ENCODE measurements at places on chromosomes 2 and 18. TPM values are rescaled to one million over a fixed set of nuclear protein-coding genes. Genes with fewer than 3 reads are reported as not detected.

- no peak for DNase-seq
Measured at GRCh38 chr2:162888652-162889051, 50.1 kb upstream of the KCNH7 start.

The GKN2 gene
- total RNA-seq: not detected

GRCh38 chr2:171430516-171431410 is 3.0 kb downstream of the METTL8 start:
- DNase-seq: no peak

- peak; percentile 83 for DNase-seq
Measured at GRCh38 chr2:231931481-231931915, 5.3 kb upstream of the NPPC start.

The ATP6V1C2 gene
- 134 TPM for total RNA-seq

GRCh38 chr18:75005626-75006025 is 203.3 kb downstream of the PTGR3 start:
- no peak for DNase-seq

GRCh38 chr2:130834931-130835765 is 1.6 kb upstream of the ARHGEF4 start:
- no peak for DNase-seq

GRCh38 chr18:67770520-67770919 is 254.0 kb upstream of the DSEL start:
- DNase-seq: no peak

- no peak for DNase-seq
Measured at GRCh38 chr2:38185012-38185491, 109.1 kb upstream of the CYP1B1 start.

The TMEM131 gene
- 35.4 TPM for total RNA-seq

DNA sequence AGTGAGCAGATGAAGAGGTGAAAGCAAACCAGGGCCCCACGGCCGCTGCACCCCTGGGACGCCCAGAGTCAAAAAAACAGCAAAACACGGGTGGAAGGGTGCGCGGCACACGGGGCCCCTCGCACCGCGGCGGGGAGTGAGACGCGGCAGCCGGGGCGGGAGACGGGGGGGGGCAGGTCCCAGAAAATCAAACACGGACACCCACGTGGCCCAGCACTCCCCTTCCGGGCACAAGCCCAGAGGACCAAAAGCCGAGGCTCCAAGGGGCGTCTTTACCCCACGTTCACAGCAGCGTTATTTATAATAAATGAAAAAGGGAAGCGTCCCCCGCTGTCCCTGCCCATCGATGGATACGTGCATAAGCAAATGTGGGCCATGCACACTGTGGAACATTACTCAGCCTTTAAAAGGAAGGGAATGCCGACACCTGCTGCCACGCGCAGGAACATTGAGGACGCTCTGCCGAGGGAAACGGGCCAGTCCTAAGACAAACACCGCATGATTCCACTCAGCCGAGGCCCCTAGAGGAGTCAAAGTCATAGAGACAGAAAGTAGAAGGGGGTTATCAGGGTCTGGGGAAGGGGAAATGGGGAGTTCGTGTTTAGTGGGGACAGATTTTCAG is 677 bp upstream of the COPS9 start:
- DNase-seq: no peak

DNA sequence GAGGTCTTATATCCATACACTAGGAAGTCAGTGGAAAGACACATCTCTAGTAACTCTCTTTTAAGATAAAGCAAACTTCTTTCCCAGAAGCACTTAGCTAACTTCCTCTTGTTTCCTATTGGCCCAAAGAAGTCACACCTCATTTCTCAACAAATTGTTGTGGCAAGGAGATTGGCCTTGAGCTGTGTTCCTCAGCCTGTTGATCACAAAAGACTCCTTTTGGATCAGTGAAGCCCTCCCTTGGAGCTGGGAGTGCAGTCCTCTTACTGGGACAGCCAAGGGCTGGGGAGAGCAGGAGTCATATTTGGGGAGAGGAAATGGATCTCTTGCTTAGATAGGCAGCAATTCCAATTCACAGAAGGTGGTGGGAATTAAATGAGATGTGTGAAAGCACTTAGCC is 51.2 kb upstream of the DAPL1 start:
- DNase-seq: no peak

- no peak for DNase-seq
Measured at GRCh38 chr18:50656841-50657470, 97.1 kb downstream of the MAPK4 start.

- no peak for DNase-seq
Measured at GRCh38 chr18:61400016-61400635, 66.9 kb downstream of the CDH20 start.

DNA sequence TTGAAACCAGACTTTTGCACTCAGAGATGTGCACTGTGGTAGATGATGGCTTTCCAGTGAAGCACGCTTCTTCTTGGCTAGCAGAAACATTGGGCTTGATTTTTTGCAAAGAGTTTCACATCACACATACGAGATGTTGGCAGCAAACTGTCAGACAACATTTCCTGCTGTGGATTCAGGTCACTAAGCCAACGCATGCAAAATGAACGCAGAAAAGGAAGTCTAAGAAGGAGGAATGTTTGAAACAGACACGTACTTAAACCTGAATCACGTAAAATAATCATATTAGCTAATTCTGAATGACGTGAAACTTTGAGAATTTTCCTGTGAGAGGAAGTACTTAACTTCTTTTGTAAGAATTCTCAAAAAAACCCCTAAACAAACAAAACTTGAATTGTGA is 88.1 kb downstream of the EPB41L3 start:
- DNase-seq: no peak

DNA sequence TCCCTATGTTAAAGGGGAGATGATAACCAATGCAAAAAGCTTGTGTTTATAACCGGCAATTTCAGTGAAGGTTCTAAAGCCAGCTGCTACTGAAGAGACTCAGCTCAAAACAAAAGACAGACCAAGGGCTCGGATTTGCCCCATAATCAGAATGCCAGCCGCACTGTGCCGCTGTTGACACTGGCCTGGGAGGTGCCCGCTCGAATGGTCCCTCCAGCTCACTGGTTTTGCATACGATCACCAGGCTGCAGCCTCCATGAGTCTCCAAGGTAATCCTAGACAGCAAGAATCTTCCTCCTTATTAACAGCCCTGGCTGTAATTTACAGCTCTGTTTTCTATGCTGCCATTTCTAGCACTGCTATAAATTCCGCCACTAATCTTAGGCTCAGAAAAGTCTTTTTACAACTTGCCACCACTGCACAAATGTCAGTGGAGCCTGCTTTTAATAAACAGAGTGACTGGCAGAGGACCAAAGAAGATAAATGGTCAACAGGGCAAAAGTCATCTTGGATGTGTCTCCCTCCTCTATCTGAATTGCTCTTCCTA is 155.7 kb upstream of the SH3BP4 start:
- DNase-seq: no peak

DNA sequence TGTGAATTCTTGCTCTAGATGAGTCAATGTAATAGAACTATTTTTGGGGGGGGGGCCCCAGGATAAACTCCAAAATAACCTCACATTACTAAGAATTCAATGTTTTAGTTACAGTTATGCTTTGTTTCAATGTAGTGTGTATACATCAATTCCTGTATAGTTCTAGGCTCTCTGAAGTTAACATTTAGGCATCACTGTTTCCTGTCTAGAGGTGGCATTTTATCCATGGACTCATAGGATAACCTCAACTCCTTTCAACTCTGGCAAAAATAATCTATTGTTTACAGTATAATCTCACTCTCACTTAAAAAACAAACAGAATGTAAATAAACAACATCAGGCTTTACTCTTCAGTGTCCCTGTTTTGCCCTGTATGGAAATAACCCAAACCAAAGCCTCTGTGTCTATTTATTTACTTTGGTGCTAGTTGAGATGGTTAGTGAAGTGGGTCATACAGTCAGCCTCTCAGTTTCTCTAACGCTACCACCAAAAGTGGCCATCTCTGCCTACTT is 79.3 kb upstream of the MMADHC start:
- no peak for DNase-seq

The CHRNG gene
- total RNA-seq: not detected

- DNase-seq: no peak
Measured at GRCh38 chr2:118386641-118387302, 298.5 kb downstream of the INSIG2 start.

The SCYGR2 gene
- not detected for total RNA-seq

The SMAD4 gene
- 75.1 TPM for total RNA-seq

The MAPRE2 gene
- 21.4 TPM for total RNA-seq

DNA sequence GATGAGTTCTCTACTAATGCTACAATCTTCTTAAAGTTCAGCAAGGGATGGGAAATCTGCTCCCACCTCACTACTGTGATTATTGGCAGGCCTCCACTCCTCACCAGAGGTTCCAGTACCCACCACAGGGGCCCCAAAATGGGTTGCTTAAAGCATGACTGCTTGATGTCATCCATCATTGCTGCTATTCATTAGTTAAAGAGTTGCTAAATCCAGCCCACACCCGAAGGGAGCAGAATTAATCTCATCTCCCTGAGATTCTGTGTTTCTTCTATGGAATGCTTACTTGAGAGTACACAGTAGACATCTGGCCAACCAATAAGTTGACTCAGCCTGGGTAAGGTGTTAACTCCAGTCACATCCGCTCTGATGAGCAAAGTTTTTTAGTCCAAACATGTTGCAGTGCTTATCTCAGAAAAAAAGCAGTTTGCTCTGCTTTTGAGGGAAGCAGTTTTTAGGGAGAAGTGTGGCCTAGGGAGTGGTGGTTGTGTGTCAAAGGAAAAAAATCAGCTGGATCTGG is 690.2 kb upstream of the POU3F3 start:
- DNase-seq: no peak

- DNase-seq: no peak
Measured at GRCh38 chr18:39751161-39751560, 2185.6 kb upstream of the CELF4 start.

DNA sequence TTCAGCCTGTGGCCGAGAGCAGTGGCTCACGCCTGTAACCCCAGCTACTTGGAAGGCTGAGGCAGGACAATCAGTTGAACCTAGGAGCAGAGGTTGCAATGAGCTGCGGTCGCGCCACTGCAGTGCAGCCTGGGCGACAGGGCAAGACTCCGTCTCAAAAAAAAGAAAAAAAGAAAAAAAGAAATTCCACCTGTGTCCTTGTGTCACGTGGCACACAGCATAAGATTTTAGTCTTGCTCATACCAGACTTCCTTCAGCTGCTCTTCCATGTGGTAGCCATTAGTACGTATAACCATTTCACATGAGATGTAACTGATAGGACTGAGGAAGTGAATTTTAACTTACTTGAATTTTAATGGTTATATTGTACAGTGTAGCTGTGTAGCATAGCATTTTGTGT is 4.0 kb downstream of the NOP58 start:
- DNase-seq: no peak

- DNase-seq: no peak
Measured at GRCh38 chr2:57957238-57957637, 89.4 kb upstream of the VRK2 start.

- DNase-seq: no peak
Measured at GRCh38 chr2:111900859-111901258, 2.5 kb downstream of the MERTK start.

GRCh38 chr2:221571025-221571550 is 1.0 kb downstream of the EPHA4 start:
- DNase-seq: no peak

- no peak for DNase-seq
Measured at GRCh38 chr2:116510117-116510671, 1304.3 kb upstream of the DDX18 start.

The SLC9A4 gene
- total RNA-seq: not detected

- DNase-seq: no peak
Measured at GRCh38 chr18:52903857-52904256, 563.9 kb downstream of the DCC start.

DNA sequence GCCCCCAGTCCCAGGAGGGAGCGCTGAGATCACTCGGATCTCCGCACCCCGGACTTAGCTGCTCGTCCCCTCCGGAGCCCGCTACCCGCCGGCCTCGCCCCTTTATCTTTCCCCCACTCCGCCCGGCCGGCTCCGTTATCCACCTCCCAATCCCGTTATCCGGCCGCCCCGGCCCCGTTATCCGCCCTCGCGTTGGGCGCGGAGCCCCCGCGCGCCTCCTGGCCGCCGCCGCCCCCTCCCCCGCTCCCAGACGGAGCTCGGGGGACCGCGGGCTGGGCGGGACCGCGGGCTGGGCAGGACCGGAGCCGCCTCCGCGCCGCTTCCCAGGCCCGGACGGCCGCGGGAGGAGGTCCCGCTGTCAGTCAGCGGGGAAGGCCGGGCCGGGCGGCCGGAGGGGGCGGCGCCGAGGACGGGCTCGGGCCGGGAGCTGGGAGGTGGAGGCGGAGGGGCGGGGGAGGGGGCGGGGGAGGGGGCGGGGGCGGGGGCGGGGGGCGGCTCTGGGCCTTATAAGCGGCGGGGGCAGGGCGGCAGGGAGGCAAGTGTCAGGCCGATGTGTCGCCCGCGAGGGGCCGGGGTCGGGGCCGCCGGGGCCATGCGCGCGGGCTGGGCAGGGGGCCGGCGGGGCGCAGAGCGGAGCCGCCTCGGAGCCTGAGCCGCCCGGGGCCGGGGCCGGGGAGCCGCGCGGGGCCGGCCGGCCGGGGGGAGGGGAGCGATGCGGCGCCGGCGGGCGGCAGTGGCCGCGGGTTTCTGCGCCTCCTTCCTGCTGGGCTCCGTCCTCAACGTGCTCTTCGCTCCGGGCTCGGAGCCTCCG is at the start of gene PKDCC:
Gene PKDCC, plus strand, starts transcription at position 534 of the 811 bp plus-strand sequence. Its CDS starts 179 bp downstream, at position 713.
- no peak for DNase-seq

GRCh38 chr18:13318731-13319501 is 100.4 kb downstream of the LDLRAD4 start:
- no peak for DNase-seq

- DNase-seq: no peak
Measured at GRCh38 chr2:239179851-239180371, 220.9 kb downstream of the HDAC4 start.

DNA sequence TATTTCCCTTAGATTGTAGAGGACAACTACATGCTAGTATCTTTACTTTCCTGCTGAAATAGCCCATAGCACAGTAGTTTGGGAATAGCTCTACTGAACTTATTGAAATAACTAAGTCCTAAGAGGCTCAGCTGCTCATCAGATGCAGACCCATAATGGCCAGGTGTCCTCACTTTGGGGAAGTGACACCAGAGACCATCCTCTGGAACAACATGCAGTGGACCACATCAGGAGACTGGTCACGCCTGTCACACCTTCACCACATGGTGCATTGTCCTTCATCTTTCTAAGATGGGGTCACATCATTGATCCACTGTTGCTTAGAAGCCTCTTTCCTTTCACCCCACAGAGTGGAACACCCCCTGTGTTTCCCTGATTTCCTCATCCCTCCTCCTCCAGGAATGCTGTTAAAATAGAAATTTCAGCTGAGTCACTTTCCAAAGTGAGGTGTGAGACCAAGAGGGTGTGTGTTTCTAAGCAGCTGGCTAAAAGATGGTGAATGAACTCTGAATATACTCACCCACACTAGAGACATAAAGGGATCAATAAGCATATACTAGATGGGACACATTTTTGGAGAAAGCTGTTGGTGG is 215.2 kb upstream of the LRRTM1 start:
- no peak for DNase-seq

- DNase-seq: no peak
Measured at GRCh38 chr2:120398051-120398995, 52.4 kb downstream of the INHBB start.

GRCh38 chr18:78955051-78955450 is 24.6 kb upstream of the SALL3 start:
- no peak for DNase-seq

GRCh38 chr2:219832904-219833303 is 205.5 kb downstream of the SLC4A3 start:
- peak; percentile 67 for DNase-seq

The IL1A gene
- total RNA-seq: 0.98 TPM

GRCh38 chr2:189960346-189960745 is 102.2 kb downstream of the MSTN start:
- no peak for DNase-seq

Data from vagina (tissue), 2 donors.